ENCODE measurements at places on chromosomes 3 and 15.

GRCh38 chr15:45376967-45377608 is 1.3 kb downstream of the GATM start:
- DNase-seq, result no peak

DNA sequence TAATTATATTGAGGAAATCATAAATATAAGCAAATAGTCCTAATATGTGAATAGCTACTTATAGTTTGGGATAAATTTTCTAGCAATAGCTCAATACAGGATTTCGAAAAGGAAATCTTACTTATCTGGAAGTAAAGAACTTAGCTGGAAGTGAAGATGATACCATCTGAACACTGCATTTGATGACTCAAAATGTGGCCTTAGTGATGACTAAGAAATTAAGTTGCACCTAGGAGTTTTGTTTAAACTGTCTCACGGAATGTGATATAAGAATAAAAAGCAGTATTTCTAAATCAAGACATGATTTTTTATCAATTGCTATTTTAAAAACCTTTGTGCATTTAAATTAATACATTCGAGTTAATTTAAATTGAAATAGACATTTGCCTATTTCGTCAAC is 91.2 kb downstream of the EOMES start:
- DNase-seq, result peak; percentile 43

DNA sequence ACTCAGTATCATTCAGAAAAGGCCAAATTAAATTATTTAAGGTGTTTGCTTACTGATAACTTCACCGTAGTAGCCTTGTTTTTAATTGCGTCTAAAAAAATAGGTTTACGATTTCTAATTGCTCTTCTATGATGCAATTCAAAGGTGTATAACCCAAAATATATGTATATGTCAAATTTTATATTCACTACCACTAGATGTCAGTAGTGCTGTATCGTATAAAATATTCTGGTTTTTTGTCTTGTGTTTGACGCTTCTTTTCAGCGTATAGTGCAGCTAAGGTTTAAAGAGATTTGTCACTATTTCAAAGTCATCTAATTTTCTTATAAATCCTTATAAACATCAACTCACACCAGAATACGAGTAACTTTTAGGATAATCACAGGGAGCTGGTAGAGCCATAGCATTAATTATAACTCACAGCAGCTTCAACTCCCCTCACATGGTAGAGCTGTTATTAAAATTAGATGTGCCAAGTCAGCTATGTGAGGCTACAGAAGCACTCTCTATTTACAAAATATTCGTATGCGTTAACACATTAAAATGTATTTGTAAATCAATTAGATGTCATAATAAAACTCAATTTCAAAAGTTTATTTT is 3.5 kb downstream of the PFN2 start:
- DNase-seq, result peak; percentile 74

GRCh38 chr15:70212963-70213315 is 115.2 kb upstream of the TLE3 start:
- DNase-seq, result no peak

GRCh38 chr3:63116922-63117321 is 161.2 kb upstream of the SYNPR start:
- DNase-seq, result no peak

GRCh38 chr3:145716519-145716918 is 444.5 kb downstream of the PLOD2 start:
- peak; percentile 82 for DNase-seq

- no peak for DNase-seq
Measured at GRCh38 chr3:171453180-171453886, 6.9 kb downstream of the TNIK start.

- DNase-seq, result peak; percentile 70
Measured at GRCh38 chr15:46442901-46443590, 808.2 kb downstream of the SQOR start.

GRCh38 chr3:150582620-150583019 is 20.5 kb upstream of the SELENOT start:
- DNase-seq, result no peak

- DNase-seq, result peak; percentile 63
Measured at GRCh38 chr3:157469561-157470294, 33.1 kb downstream of the PTX3 start.

DNA sequence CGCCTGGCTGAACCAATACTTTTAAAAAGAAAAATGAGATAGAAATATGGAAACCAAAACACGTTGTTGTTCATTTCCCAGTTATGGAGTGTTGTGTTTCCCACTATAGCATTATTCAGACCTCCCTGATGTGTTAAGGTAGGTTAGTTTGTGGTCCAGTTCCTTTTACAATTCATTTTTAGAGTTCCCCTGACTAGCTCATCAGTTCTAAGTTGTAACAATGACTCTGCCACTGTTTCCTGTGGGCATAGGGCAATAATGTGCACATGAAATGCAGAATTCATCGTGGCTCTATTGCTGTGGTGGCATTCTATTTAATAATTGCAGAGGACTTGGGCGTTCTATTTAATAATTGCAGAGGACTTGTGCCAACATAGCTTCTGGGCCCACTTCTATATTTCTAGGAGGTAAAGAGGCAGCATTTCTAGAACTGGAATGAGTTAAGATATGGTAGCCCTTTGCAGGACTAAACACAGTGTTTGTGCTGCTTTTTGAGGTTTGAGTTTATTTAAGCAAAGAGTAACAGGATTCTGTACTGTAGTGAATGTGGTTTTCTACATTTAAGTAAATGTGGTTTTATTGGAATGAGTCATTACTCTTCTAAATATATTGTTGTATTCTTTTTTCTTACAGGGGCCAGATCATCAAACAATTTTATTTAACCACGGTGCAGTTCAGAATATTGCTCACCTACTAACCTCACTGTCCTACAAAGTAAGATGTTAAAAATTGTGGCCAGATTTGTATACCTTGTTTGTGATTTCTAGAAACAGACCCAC is 47.5 kb downstream of the ARMC8 start:
- peak; percentile 13 for DNase-seq

- no peak for DNase-seq
Measured at GRCh38 chr3:119420196-119420595, 43.2 kb downstream of the TMEM39A start.

- peak; percentile 89 for DNase-seq
Measured at GRCh38 chr3:177470197-177470941, 273.1 kb upstream of the TBL1XR1 start.

DNA sequence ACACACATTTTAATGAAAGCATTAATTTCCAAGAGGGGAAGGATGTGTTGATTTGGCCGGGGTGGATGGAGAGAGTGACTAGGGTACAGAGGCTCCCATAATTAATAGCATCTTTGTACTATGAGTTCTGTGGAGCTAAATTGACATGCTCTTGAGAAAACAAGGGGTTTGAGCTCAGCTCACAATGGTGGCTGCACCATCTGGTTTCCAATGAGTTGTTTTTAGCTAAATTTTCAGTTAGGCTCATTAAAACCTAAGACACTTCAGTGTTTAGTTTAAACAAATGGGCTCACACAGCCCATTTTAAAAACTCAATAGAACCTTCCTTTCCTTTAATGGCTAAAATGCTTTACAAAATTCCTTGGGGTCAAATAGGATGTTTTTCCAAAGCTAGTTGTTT is 199.7 kb downstream of the TNIK start:
- DNase-seq, result no peak

All from fibroblast of skin of scalp (primary cell).